Activated T-helper 1 cell treated with anti-CD3 and anti-CD28 coated beads, Interleukin-2, amount 50 U/mL, for 16 hours (primary cell): ENCODE measurements at places on chromosomes 7 and 10.

- no peak for DNase-seq
These were observed 404.3 kb upstream of the NPVF start for GRCh38 chr7:25632616-25633015.

DNA sequence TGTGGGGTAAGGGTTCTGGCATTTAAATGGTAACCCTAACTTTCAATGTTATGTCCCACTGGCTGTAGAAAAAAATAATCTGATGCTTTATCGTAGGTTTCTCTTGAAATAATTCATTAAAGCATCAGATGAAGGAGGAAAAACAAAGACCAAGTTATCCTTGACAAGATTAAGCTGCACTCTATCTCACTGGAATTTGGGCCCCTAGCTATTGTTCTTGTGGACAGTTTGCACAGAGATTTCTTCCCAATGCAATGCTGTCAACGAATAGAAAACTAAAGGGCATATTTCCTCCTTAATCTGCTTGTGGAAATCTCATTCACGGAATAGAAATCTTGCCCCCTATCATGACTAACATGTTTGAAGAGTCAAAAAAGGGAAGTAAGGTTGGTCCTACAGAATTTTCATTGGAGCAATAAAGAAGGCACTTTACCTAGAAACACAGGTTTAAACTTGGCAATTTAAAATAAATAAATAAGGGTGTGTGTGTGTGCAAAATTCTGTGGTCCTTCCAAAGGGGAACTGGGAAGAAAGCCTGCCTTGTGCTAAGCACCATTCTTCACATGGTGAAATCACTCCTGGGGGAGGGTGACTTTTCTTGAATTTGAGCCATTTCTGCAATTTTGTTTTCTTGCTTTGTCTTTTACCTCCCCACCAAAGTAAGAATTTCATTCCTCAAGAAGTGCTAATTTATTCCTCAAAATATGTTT lies 242.8 kb downstream of the GLI3 start:
- no peak for DNase-seq

DNA sequence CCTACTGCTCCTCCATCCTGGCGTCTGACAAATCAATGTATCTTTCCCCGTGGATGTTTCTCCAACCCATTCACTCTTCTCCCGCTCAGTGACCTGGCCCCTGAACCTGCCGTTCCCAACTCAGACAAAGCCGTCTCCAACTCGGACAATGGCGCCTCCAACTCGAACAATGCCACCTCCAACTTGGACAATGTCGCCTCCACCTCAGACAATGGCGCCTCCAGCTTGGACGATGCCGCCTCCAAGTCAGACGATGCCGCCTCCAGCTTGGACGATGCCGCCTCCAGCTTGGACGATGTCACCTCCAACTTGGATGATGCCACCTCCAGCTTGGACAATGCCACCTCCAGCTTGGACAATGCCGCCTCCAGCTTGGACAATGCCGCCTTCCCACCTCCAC lies 608.6 kb downstream of the DNAJB6 start:
- no peak for DNase-seq

GRCh38 chr7:130421684-130422083 lies 19.1 kb downstream of the CEP41 start:
- DNase-seq = no peak

DNA sequence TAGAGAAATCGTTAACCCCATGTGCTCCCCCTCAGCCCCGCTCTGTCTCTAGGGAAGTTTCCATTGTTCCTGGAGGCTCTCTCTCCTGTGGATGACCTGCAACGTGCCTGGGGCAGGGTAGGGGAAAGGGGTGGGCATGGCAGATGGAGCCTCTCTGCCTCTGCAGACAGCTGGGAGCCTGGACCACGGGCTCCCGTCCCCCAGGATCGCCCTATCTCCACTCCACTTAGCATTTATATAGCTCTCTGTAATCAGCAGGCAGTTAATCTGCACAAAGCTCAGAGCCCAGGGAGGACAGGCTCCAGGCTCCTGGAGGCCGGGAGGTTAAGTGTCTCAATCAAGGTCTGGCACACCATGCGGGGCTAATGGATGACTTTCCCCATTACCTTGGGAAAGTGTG lies 369.7 kb downstream of the PLXNA4 start:
- no peak for DNase-seq

DNA sequence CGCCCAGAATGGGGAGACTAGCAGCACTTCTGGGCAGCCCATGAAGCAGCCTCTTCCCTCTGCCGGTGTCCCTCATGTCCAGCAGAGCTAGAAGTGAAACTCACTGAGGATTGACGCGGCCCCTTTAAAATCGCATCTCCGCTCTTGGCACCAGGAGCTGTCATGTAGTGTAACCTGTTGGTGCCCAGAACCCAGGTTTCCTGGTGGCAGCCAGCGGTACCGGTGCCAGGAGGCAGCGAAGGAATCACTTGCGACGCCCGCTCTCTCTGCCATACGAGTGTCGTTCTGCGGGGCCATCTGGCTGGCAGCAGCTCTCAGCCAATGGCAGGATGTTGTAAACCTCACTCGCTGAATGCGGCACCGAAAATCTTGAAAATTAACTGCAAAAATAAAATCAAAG lies 82.7 kb downstream of the CUX1 start:
- no peak for DNase-seq

DNA sequence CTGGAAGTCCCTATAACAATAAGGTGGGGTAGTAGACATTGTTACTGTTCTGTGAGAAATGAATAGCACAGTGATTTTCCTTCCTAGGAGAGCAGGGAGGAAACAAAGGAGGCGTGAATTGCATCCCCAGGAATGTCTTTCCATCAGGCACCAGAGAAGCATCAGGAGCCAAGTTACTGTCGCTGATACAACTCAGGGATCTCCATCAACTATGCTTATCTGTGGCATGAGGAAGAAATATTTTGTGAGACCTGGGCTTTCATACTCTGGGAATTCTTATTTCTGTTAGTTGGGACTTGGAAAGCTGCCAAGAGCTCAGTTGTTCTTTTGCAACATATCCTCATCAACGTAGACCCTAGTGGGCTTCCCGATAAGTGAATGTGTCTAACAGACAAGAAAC lies 622.3 kb downstream of the SUGCT start:
- DNase-seq = no peak
